ENCODE measurements at places on chromosomes 11 and 22. TPM values are rescaled to one million over a fixed set of nuclear protein-coding genes. Genes with fewer than 3 reads are reported as not detected.

- peak; percentile 15 for DNase-seq
These were observed 32.4 kb downstream of the EIF3F start for GRCh38 chr11:8019314-8020243.

GRCh38 chr11:61949169-61950034, 749 bp upstream of the BEST1 start:
- DNase-seq: peak; percentile 50

DNA sequence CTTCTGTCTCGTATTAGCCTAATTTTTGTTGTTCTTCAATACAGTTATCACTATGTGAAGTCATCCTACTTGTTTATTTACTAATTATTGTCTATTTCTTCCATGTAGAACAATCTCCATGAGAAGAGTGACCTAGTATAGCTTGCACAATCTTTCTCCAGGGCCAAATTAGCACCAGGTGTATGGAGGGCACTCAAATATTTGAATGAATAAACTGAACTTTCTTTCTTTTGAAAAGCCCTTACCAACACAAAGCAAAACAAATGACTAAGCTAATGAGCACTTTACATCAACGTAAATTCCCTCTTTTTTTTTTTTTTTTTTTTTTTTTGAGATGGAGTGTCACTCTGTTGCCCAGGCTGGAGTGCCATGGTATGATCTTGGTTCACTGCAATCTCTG, 34.2 kb downstream of the ABTB2 start:
- no peak for DNase-seq

DNA sequence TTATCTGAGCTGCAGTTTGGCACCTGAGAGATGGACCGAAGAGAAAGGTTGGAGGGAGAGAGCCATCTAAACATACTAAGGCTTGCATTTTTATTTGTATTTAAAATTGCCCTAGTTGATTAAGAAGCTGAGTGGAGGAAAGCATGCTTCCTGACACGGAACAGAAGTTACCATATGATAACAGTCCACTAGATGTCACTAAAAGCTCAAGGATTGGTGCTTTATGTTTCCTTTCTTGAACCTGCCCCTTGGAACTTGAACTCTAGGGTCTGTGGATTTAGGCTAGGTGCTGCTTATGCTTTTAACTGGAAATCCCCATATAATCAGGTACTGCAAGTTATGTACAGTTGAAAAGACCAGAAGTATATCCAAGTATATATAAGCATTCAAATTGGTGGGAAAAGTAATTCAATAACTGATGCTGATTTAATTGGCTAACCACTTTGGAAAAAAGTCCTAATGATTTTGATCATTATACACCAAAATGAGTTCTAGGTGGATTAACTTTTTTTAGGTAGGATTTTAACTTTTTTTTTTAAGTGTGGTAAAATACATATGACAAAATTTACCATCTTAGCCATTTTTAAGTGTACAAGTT, 9.5 kb downstream of the RBMXL2 start:
- no peak for DNase-seq

The CALCA gene
- not detected for total RNA-seq

- DNase-seq: no peak
These were observed 48.0 kb downstream of the DHCR7 start for GRCh38 chr11:71400216-71400615.

DNA sequence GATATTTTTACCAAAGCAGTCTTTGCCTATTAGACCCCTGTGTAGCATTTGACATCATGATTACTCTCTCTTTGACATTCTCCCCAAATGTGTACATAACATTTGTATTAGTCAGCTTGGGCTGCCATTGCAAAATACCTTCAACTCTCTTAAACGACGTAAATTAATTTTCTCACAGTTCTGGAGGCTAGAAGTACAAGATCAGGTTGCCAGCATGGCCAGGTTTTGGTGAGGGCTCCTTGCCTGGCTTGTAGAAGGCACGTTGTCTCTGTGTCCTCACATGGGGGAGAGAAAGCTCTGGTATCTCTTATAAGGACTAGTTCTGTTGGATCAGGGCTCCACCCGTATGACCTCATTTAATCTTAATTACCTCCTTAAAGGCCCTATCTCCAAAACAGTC, 12.3 kb upstream of the DLAT start:
- DNase-seq: no peak

GRCh38 chr22:24179478-24180210, 1.6 kb upstream of the SUSD2 start:
- no peak for DNase-seq

The KLHL35 gene
- 0.67 TPM for total RNA-seq

The DSCAML1 gene
- 1.2 TPM for total RNA-seq

GRCh38 chr11:99241066-99241465, 220.3 kb downstream of the CNTN5 start:
- DNase-seq: no peak

- DNase-seq: no peak
These were observed 18.4 kb downstream of the SULT4A1 start for GRCh38 chr22:43843783-43844530.

DNA sequence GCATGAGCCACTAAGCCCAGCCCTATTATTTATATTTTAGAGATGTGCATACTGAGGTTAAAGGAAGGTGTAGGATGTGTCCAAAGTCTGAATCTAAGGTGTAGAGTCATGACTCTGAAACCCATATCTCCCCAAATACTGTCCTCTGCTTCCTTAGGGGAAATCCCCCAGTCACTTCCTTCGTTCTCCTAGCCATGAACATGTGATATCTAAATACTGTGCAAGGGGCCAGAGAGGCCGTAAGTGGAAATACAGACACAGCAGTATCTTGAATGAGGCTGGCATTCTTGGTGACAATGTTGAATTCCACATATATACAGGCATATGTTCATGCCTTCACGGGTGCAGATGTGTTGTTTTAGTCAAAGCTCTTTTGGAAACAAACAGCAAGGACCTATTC, 21.3 kb upstream of the PATZ1 start:
- DNase-seq: no peak

DNA sequence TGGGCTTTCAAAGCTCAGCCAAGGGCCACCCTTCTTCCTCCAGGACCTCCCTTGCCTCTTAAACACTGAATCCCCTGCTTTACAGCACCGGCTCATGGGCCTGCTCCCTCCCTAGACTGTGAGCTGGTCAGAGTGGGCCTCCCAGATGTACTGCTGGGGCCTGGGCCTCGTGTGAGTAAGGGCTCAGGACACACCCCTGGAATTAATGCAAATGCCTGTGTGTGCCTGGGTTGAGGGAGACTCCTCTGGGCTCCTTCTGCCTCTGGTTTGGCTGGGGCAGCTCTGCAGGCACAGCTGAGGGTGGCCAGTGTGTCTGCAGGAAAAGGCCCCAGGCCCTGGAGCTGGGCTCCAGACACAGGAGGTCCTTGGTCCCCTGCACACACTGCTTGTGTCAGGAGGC, 24.2 kb downstream of the ALX4 start:
- no peak for DNase-seq

The CD3G gene
- 2.0 TPM for total RNA-seq

The FAM227A gene
- total RNA-seq: 2.0 TPM

Measured in colonic mucosa (tissue), 4 donors.